ENCODE measurements at places on chromosomes 16 and 17.

GRCh38 chr16:89160977-89161701 lies 10.4 kb upstream of the CDH15 start:
- no peak for DNase-seq

- peak; percentile 68 for DNase-seq
These were observed 435 bp downstream of the RPRML start for GRCh38 chr17:46978489-46979146.

GRCh38 chr17:79146562-79146961 lies 71.9 kb downstream of the ENGASE start:
- peak; percentile 73 for DNase-seq

DNA sequence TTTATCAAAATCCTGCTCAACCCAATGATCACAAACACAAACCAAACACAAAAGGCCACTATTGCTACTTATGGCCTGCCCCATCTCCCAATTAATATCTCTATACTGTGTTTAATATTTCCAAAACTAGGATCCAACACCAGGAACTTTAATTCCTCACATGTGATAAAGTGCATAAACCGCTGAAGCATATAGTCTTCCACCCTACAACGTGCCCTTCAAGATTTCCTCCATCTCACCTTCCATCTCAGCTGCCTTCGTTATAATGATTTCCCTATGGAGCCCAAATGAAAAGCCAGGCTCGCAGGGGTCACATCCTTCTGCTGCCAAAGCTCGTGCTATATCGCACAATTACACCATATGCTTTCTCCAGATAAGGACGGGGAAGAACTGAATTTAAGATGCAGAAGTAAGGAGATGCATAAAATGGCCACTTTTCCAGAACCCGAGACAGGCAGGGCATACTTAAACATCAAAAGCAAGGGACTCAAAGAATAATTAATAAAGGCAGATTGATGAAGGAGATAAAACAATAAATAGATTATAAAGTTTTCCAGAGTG lies 1.8 kb downstream of the MYH10 start:
- DNase-seq: peak; percentile 56

DNA sequence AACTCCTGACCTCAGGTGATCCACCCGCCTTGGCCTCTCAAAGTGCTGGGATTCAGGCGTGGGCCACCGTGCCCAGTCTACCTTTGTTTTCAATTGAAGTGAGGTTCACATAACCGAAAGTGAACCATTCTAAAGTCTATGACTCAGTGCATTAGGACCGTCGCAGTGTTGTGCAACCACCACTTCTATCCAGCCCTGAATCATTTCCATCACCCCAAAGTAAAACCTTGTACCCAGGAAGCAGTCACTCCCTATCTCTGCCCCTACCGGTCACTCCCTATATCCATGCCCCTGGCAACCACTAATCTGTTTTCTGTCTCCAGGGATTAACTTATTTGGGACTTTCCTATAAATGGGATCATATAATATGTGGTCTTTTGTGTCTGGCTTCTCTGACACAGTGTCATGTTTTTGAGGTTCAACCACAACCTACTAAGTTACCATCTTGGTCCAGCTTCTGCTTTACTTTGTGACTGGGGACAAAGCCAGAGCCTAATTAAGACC lies 28.3 kb upstream of the CDC42EP4 start:
- DNase-seq: no peak

GRCh38 chr17:41307647-41308046 lies 1.5 kb downstream of the KRTAP16-1 start:
- DNase-seq: no peak

- no peak for DNase-seq
These were observed 50.0 kb downstream of the RPTOR start for GRCh38 chr17:80594431-80595269.

DNA sequence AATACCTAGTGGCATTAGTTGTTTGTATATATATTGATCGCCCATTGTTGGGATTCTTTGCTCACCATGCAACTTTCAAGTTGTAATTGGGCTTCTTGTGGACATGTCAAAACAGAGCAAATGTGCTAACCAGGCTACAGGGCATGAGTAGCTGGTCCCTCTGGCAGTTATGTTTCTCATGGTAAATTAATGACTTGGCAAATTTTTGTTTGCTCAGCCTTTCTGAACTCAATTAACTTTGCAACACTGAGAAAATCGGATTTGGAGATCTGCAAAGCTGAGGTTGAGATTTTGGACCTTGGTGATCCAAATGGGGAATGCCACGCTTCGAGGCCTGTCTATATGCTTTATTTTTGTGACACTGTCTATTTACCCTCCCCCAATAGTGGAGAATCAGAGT lies 138.5 kb upstream of the PIRT start:
- DNase-seq: no peak

GRCh38 chr17:43524945-43525575 lies 21.1 kb downstream of the ETV4 start:
- no peak for DNase-seq

DNA sequence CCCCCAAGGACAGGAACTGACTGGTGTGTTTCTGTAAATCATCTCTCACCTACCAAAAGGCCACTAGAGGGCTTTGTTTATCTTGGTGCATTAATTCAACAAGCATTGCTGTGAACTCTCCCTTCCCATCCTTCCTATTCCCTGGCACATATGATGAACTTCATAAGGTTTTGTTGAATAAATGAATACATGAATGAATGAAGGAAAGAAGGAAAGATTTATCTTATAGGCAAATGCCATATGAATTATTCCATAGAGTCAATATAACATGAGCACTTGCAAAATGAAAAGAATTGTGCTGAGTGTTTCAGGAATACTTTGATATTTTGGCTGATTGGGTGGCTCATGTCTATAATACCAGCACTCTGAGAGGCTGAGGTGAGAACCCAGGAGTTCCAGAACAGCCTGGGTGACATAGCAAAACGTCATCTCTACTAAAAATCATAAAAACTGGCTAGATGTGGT lies 4.3 kb downstream of the SPDYE4 start:
- DNase-seq: peak; percentile 9

- DNase-seq: no peak
These were observed 140.6 kb upstream of the SOX9 start for GRCh38 chr17:71980171-71980570.

DNA sequence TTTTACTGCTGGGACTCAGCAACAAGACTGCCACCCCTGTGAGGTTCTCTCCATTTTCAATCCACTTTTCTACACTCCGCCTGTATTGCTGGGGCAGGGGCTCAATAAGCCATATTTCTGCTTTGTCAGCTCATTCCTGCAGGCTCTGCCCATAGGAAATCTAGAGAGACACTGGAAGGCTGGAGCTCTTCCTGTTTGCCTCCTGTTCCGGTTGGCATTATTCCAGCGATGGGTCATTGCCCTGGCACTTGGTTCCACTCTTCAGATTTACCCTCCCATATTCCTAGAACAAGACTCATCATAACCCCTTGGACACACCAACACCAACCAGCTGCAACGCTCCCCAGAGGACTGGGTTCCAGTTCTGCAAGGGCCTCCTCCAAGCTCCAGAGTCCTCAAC lies 210.4 kb downstream of the CA10 start:
- DNase-seq: peak; percentile 22

DNA sequence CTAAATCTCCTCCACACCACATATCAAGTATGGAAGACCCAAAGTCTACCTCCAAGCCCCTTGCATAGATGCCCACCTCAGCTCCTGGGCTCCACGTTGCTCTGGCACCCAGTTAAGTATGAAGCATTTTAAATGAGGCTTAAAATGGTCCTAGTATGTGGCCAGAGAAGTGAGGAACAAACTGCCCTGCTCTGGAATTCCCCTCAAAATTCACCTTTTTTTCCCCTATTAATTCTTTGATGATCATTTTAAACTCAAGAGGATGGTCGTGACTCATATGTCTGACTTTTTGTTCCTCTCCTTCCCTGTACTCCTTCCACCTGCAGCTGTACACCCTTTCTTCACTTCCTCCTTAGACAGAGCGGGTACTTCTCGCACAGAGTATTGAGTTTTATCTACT lies 234.5 kb upstream of the MYOCD start:
- DNase-seq: no peak

DNA sequence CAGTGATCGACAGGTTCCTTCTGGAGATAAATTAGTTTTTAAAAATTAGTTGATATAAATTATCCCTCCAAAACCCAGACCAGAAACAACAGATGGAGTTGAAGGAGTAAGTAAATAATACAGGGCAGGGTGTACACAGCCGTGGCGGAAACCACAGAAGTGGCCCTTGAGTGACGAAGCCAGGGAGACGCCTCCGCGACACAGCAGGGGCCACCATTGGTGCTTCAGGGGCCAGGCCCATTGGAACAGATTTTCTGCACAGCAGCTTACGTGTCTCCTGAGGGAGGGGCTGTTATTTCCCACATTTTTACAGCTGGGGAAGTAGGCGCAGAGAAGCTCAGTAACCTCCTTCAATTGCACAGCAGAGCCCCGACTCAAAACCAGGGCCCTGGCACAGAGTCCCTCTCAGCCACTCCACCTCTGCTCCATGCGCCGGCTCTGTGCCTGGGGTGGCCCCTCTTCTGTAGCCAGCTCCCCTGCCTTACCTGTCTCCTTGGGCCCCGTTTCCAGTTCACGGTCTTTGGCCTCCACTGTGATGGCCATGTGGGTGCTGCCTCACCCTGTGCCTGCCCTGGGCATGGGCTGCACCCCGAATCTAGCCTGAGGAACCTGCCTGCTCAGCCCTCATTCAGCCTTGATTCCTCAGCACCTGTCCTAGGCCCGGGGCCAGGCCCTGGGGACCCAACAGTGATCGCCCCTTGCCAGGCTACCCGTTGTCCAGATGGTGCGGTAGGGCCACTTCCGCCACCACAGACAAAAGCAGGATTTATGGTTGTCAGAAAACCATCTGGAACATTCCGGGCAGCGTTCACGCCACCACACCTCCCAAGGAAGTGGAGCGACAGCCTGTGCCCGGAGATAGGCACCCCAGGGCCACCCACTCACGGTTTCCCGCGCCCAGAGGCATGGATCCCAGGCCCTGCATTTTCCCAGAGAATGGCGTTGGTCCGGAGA lies 128.5 kb upstream of the GSE1 start:
- DNase-seq: peak; percentile 82

- peak; percentile 73 for DNase-seq
These were observed 1.9 kb downstream of the GNA13 start for GRCh38 chr17:65054602-65055001.

DNA sequence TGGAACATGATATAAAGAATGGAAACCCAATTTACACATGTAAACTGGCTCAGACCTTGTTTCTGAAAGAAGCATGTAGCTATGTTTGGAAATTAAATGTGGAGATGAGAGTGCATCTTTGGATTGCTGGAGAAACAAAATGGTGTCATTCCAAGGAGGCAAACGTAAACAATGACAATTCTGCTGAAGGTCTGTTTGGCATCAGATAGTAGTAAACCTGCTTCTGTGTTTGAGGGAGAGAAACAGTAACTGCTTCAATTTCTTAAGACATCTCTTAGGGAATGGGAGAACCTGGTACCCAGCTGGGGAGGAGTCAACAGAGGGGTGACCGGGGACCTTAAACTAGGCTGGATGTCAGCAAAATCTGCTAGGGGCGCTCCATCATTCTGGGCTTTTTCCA lies 23.5 kb downstream of the GPRC5B start:
- DNase-seq: no peak

DNA sequence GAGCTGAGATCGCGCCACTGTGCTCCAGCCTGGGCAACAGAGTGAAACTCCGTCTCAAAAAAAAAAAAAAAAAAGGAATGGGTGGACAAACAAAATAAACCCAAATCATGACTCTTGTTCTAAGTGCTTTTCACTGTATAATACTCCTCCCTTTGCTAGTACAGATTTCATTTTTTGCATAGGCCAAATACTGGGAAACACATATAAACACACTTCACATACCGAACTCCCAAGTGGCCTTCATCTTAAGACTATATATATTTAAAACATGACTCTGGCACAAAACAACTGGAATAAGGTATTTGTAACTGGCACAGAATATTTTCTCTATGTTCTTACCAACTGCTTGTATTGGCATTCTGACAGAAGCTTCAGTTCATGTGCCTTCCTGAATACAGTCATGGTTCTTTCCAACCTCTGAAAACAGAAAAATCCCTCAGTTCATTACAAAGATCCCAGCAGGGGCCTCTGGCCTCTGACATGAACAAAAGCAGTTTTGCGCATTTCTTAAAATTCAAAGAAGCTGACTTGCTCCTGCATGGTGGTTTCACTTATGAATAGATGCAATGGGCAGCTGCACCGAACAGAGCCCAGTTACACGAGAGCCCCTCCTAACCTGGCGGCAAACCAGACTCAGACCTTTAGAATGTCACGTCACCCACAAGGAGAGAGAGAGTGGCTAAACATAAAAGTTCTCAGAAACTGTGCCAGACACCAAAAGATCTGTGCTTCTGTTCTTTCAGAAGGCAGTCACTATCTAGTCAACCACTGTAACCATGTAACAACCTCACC lies 19.1 kb upstream of the COPRS start:
- DNase-seq: no peak

- no peak for DNase-seq
These were observed 43.5 kb downstream of the ARHGAP17 start for GRCh38 chr16:24971718-24972117.

DNA sequence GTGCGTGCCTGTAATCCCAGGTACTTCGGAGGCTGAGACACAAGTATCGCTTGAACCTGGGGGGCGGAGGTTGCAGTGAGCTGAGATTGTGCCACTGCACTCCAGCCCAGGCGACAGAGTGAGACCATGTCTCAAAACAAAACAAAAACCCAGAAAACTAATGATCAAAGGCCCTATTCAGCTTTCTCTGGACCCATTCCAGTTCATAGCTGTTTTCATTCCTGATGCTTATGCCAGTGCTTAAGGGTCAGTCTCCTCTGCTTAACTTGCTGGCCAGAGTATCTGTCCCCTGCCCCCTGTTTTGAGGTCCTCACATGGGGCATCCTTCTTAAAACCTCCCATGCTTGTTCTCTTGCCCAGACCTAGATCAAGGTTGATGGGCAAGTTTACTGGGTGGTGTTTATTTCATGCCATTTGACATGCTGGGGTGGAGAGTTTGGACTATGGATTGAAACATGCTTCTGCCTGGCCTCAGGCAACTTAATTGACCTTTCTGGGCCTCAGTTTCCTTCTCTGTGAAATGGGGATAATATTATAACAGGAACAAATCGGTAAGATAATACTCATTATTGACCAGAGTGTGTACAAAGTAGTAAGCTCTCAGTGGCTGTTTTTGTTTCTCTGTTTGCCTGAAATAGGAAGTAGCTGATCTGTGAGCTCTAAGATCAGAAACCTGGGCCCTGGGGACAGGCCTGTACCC lies 369.8 kb downstream of the CPPED1 start:
- DNase-seq: no peak

DNA sequence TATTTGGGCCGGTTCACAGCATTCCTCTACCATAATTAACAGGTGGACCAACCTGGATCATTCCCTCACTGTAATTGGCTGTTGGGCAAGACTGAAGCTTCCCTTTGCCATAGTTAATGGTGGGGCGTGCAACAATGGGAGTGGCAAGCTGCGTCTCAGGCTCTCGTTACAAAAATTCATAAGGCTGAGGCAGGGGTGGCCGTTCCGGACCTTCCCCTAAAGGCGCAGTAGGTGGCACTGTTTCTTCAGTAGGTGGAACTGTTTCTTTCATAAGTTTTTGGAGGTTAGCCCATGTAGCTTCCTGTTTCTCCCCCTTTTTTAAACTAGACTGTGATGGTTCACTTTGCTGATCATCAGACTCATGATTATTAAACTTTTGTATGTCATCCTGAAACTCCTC lies 17.0 kb upstream of the TMC5 start:
- peak; percentile 48 for DNase-seq
